Fibroblast of villous mesenchyme (primary cell): ENCODE measurements at places on chromosomes 3 and 15. TPM values are rescaled to one million over a fixed set of nuclear protein-coding genes. Genes with fewer than 3 reads are reported as not detected.

SERPINI2 gene
- total RNA-seq = not detected in 2 replicates

ERICH6 gene
- total RNA-seq = 0.32 and 0.43 TPM in 2 replicates

ABCF3 gene
- total RNA-seq = 33.5 and 51.0 TPM in 2 replicates

PXYLP1 gene
- total RNA-seq = 3.2 and 3.5 TPM in 2 replicates

SCAANT1 gene
- not detected in 2 replicates for total RNA-seq

PPP1R14D gene
- total RNA-seq = not detected in 2 replicates

PRSS50 gene
- total RNA-seq = not detected in 2 replicates

CLDN11 gene
- 276 and 411 TPM in 2 replicates for total RNA-seq

HDC gene
- not detected in 2 replicates for total RNA-seq

MEX3B gene
- 3.9 and 6.4 TPM in 2 replicates for total RNA-seq

MAP2K5 gene
- total RNA-seq = 6.1 and 6.9 TPM in 2 replicates

GRK7 gene
- total RNA-seq = under 0.01 TPM in 1 of 2 replicates, not detected in the other

DPPA2 gene
- total RNA-seq = not detected in 2 replicates

ABHD14A gene
- 5.2 and 7.1 TPM in 2 replicates for total RNA-seq

SLC22A14 gene
- 0.32 and 0.86 TPM in 2 replicates for total RNA-seq

ATP13A4 gene
- total RNA-seq = not detected in 2 replicates

CACNA1D gene
- total RNA-seq = under 0.01 TPM in 1 of 2 replicates, not detected in the other

BUB1B gene
- 13.9 and 19.9 TPM in 2 replicates for total RNA-seq

AGTR1 gene
- 0.43 and 1.6 TPM in 2 replicates for total RNA-seq
